ENCODE measurements at places on chromosomes 7 and 10. TPM values are rescaled to one million over a fixed set of nuclear protein-coding genes. Genes with fewer than 3 reads are reported as not detected.

Gene HOXA3
- polyA plus RNA-seq: 0.84 TPM

DNA sequence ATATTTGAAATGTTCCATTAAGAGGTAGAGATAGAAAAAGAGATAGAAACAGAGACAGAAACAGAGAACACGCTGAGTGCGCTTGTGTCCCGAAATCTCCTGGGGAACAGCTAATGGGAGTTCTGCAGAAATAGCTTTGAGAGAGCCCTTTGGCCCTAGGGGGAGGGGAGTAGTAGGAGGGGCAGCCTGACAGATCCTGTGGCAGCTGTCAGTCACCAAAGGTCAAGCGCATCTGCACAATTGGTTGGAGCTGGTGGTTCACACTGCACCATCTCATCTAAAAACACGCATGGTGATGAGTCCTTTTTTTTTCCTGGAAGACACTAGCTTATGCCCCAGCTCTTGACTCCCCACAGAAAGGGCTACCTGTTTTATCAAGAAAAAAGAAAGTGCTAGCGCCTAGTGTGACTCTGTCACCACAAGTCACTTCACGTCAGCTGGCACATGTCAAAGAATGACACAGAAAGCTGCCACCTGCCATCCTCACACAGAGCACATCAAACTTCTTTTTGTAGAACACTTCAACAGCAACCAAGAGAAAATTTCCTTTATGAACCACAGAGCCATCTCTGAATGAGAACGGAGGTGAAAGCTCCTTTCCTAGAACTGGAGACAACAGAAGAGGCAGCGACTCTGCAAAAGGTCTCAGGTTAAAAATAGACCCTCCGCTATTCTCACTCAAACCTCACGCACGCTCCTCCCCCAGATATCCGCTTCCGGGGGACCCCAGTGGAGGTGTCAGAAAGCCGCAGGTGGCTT is 125.7 kb downstream of the GFRA1 start:
- DNase-seq: no peak

- DNase-seq: no peak
Observed at GRCh38 chr7:106609416-106609815, 51.5 kb downstream of the CCDC71L start.

Gene ITGB8
- 10.9 TPM for polyA plus RNA-seq

GRCh38 chr7:133359449-133359848 is 106.6 kb downstream of the EXOC4 start:
- DNase-seq: no peak

DNA sequence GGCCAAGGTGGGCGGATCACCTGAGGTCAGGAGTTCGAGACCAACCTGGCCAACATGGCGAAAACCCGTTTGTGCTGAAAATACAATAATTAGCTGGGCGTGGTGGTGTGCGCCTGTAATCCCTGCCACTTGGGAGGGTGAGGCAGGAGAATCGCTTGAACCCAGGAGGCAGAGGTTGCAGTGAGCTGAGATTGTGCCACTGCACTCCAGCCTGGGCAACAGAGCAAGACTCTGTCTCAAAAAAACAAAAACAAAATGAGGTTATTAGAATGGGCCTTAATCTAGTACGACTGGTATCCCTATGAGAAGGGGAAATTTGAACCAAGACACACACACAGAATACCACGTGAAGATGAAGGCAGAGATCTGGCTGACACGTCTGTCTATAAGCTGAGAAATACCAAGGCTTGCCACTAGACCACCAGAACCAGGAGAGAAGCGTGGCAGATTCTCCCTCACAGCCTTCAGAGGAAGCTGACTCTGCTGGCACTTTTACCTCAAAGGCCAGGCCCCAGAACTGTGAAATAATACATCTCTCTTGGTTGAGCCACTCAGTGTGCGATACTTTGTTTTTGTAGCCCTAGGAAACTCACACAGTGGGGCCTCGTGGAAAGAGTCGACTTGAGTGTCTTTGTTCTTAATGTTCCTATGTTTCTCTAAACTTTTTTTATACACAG is 59.6 kb downstream of the TMEM209 start:
- DNase-seq: no peak

Gene RARRES2
- polyA plus RNA-seq: not detected

DNA sequence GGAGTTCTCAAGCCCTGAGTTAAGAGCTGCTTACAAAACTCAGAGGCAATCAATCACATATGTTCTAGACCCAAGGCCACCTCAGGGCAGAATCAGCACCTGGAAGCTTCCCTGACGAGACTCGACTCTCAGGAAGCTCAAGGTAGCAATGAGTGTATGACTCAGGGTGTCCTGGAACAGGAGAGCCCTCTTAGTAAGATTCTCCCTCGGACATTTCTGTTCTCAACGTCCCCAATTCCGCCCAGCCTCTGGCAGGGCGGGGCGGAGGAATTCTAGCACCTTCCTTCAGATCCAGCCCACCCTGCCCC is 39.6 kb upstream of the PROSER2 start:
- no peak for DNase-seq

DNA sequence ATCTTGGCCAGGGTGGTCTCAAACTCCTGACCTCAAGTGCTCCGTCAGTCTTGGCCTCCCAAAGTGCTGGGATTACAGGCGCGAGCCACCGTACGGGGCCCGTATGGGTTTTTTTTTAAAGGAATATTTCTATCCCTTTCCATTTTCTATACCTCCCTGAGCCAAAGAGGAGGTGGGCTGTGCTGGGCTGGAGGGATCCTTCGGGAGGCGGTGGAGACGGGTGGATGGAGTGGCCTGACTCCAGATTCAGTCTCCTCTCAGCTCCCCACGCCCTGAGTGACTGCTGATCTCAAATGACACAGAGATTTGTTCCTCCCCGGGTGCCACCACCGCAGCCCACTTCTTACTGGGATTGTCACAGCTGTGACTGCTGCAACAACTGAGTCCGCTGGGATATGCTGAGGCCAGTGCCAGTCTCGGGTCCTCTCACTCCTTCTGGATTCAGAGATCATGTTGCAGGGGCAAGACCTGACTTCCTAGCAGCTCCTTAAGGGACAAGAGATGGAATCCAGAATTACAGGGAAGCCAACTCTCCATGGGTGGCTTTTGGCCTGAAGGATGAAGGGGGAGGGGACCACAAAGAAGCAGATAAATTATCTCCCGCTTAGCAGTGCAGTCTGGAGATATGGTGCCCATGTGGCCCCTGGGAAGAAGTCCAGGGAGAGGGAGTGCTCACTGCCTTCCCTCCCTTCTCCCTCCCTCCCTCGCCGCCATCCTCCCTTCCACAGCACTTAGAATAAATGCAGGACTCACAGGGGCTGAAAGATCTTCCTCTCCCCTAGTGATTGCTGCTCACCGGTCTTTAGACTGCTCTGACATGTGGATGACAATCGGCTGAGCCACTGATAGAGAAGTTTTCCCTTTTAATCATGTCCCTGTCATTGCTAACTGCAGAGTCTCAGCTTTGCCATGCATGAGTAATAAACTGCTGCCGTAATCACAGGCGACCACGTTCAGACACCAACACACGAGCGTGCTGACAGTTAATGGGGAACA is 14.3 kb downstream of the GALNT17 start:
- DNase-seq: no peak

- DNase-seq: no peak
Observed at GRCh38 chr10:11687779-11688447, 54.3 kb upstream of the ECHDC3 start.

- peak; percentile 38 for DNase-seq
Observed at GRCh38 chr10:6912424-6912823, 332.3 kb upstream of the PRKCQ start.

Gene MEPCE
- polyA plus RNA-seq: 10.8 TPM

GRCh38 chr7:37920305-37920848 is at the start of gene EPDR1:
Gene EPDR1, plus strand, starts transcription at chr7:37920640. Its CDS starts 300 bp downstream, at chr7:37920940.
- no peak for DNase-seq

GRCh38 chr10:1174022-1174421 is 117.8 kb downstream of the WDR37 start:
- no peak for DNase-seq

GRCh38 chr10:99172128-99172738 is 63.4 kb downstream of the HPSE2 start:
- DNase-seq: peak; percentile 9

DNA sequence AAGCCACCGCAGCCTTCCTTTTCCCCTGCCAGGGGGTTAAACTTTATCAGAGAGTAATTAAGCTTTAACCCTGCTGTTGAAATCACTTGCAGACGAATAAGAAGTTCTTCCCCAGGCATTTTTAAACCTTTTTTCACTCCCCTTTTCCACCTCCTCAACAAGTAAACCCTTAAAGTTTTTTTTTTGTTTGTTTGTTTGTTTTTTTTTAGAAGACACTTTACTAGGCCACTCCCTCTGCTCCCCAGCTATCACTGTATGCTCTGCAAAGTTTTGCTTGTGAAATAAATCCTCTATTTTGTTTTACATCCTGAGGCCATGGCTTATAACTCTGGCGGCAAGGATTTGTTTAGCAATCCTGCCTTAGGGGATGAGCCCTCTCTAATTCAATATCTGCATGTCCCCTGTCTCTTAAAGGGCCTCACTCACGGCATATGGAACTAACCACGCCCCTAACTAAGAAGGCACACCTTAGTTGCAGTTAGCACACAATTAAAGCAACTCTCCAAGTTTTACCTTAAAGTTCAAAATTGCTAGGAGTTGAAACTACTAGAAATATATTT is 1354.7 kb upstream of the LRRTM3 start:
- peak; percentile 5 for DNase-seq

Gene FAM25C
- 26.2 TPM for polyA plus RNA-seq

Gene PAPSS2
- polyA plus RNA-seq: 1.1 TPM

DNA sequence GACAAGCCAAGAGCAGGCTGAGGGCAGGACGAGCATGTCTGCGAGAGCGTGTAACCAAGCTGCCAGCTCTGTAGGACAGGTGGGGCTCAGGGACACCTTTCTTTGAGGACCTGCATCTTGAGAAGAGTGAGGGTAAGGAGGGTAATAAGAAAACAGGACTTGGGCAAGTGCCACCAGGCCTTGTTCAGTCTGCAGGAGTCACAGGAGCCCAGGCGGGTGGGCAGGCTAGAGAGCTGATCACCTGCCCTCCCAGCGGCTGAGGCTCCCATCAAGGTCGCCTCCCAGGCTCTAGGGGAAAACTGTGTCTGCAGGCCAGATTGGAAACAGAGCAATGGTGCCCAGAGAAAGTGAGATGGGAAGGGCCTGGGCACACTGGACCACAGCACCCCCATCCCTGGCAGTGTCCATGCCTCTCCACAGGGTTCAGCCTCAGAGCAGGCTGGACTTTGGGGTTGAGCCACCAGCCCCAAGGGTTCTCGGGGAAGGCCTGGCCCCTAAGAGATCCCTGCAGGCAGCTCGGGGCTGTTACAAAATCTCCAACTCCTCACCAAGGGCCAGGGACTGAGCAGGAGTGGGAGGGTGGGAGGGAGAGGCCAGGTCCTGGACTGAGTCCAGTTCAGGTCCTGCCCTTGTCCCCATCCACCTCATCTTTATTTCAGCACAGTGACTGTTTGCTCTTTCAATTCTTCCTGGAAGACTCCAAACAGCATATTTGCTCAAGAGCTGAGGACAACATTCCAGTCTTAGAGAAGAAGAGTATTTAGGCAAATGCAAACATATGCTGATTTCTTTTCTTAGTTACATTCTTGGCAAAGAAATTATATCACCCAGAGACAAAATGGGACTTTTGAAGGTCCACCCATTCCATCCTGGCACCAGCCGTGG is 161.9 kb downstream of the GRID1 start:
- DNase-seq: no peak

Gene CALHM3
- not detected for polyA plus RNA-seq

DNA sequence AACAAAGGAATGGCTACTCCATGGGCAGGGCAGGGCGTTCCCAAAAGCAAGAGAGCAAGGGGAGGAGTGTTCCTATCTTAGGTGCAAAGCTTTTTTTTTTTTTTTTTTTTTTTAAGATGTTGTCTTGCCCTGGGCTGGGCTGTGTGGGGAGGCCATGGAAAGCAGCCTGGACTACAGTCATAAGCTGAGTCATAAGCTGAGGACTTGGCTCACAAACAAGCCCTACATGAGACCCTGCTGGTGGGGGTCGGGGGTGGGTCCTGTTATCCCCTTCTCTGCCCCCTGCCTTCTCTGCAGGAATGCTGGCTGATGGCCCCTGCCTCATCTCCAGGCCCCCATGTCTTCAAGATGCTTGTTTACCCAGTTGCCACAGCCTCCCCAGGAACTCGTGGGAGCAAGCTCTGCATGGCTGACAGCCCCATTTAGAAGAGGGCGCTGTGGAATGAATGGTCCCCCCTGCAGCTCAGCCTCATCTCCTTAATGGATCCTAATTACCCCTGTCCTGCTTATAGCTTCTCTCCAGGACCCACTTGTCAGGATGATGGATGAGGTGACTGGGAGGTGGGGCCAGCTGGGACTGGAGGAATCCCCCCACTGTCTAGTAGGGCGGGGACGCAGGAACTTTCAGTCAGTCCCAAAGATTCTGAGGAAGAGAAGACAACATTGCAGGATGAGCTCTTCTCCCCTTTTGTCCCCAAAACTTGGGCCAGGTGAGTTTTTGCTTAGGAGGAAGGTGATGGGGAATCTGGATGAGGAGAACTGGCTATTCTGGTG is 340.8 kb upstream of the PODXL start:
- DNase-seq: peak; percentile 32

DNA sequence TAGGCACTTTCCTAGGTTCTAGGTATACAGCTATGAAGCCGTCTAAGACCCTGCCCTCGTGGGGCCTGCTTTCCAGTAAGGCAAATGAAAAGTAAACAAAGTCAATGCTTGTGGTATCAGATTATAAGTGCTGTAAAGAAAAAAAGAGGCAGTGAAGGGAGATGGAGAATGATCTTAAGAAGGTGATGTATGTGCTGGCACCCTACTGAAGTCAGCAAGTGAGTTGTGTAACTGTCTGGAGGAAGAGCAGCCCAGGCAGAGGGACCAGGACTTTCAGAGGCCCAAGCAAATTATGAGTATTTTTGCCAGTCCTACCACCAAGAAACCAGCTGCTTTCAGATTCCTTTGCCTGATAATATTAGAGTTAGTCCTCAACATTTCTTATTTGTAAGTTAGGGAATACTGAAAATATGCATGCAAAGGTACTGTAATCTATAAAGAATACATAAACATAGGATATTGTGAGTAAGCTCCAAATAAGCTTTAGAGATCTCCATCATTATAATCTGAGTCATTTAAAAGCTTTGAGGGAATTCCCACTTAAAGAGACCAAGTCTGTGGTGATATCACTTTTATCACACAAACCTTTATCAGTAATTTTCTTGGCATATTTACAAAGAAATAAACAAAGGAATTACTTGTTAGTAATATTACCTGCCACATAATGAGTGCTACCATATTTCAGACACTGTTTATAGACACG is 329.2 kb upstream of the LRGUK start:
- DNase-seq: no peak

DNA sequence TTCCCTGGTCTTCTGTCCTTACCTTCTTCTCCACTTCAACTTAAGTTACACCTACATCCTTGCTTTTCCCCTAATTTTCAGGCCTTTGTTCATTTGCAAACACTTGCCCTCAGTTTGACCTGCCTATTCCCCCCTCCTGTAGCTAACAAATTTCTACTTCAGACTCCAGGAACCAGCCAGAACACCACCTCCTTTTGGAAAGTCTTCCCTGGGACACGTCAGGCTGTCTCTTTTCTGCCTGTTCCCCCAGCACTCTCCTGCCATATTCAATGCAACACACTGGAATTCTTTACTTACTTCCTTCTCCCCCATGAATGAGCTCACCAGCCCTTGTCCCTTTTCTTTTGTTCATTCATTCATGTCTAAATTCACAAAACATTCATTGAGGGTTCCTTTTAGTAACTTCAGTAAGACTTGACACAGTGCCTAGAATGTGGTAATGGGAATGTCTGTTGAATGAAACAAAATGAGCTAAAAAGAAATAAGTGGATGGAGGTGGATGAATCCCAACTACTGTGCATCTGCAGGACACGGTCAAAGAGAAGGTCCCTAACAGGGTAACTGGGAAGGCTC is 478.0 kb downstream of the KCNMA1 start:
- DNase-seq: no peak

- no peak for DNase-seq
Observed at GRCh38 chr7:97503367-97504094, 228.4 kb upstream of the TAC1 start.

Gene PPP3CB
- 14.8 TPM for polyA plus RNA-seq

Gene SEC24C
- polyA plus RNA-seq: 75.8 TPM

- DNase-seq: no peak
Observed at GRCh38 chr10:122441961-122442360, 12.5 kb upstream of the ARMS2 start.

Measured in keratinocyte (primary cell).